CD8-positive, alpha-beta memory T cell (primary cell): ENCODE measurements at places on chromosomes 13 and 19. TPM values are rescaled to one million over a fixed set of nuclear protein-coding genes. Genes with fewer than 3 reads are reported as not detected.

DNA sequence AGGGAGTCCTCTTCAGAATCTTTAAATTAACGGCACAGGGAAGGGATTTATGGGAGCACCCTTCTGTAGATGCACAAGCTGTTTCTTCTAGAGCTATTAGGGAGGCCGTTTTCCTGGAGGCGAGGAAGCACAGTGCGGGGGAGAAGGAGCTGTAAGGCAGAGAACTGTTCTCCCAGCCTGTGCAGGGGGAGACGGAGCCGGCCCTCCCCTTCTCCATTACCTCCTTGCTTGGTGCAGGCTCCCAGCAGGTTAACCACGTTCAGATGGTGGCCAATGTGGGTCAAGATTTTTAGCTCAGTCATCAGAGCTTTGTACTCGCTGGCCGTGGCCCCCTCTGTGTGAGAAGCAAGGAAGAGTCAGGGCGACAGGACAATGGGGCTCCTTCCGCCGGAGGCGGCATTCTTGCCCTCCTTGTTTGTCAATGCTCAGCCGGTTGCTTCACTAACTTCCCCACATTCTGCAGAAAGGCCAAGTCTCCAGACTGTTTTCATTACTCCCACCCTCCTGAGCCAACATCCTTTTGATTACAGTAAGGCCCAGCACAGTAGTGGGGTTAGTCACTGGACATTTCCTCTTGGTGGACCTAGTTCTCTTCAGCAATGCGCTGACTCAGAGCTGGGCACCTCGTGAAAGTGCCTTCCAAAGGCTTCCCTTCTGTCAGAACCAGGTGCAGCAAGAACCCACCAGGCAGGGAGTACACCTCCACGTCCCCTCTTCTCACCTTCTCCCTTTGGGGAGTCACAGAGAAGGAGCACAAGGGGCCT is 165.4 kb downstream of the FLT1 start:
- DNase-seq = no peak

GRCh38 chr19:1073956-1074517 is 7.1 kb downstream of the ARHGAP45 start:
- peak; percentile 61 for DNase-seq

DNA sequence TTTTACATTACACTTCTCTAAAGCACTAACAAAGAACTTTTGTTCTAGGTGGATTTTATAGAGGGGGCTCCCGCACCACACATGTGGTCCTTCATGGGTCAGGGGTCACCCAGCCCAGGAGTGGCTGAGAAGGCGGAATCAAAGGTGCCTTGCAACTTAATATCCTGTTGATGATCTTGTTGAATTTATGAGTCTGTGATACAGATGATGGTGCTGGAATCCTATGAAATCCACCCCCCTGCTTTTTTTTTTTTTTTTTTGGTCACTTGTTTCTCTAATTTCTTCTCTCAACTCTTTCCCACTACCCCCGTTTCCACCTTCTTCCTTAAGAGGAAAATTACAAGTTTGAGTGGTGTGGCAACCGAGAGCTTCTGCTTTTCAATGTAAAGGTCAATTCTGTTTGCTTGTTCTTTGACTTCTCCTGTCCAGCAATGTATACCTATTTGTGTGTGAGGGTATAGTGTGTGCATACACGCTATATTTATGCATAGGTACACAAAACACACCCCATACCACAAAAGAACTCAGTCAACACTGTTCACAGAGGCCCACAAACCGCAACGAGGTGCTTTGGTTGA is 4.2 kb upstream of the ZIC2 start:
- DNase-seq = no peak

The RCBTB2 gene
- 5.4 TPM for total RNA-seq

- DNase-seq = no peak
Observed at GRCh38 chr19:46489445-46490272, 6.0 kb downstream of the PNMA8B start.

The FFAR2 gene
- not detected for total RNA-seq

DNA sequence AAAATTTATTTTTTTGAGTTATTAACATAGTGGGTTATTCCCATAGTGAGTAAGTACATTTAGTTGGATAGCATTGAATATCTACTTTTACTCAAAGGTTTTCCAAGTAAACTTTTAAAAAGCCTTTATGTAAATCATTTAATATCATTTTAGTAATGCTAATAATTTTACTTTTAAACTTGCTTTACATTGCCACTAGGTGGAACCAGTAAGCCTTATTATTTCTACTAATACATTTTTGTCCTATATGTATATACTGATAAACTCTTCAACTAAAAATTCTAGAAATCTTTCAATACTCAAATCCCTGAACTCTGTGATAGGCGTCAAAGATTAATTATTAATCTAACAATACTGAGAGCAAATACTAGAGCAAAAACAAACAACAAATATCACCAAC is 1709.2 kb upstream of the PCDH20 start:
- no peak for DNase-seq

- DNase-seq = no peak
Observed at GRCh38 chr19:5172859-5173630, 167.6 kb downstream of the PTPRS start.

DNA sequence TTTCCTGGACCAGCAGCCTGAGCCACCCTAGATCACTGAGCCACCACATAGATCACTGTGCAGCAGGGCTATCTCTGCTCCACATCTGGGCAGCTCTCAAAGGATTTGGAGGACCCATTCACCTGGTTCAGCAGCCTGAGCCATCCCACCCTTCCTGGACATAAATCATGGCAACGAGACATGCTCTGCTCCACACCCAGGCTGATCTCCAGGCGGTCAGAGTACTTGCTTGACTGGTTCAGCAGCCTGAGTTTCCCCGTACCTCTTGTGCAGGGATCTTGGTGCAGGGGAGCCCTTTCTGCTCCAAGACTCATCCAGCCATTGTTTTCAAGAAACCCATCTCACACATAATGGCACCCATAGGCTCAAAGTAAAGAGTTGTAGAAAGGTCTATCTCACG is 195.3 kb downstream of the LIG4 start:
- no peak for DNase-seq

- no peak for DNase-seq
Observed at GRCh38 chr13:36395280-36395679, 37.0 kb upstream of the CCNA1 start.

The OR7C1 gene
- total RNA-seq = not detected

GRCh38 chr19:17686023-17686521 is 2.1 kb downstream of the UNC13A start:
- DNase-seq = no peak

- no peak for DNase-seq
Observed at GRCh38 chr19:556611-557382, 12.9 kb downstream of the GZMM start.

The RFPL4A gene
- total RNA-seq = not detected

GRCh38 chr13:51590971-51591627 is 6.8 kb downstream of the WDFY2 start:
- no peak for DNase-seq

GRCh38 chr19:15404780-15405211 is 14.0 kb downstream of the AKAP8L start:
- DNase-seq = no peak

- no peak for DNase-seq
Observed at GRCh38 chr13:94351292-94351990, 128.0 kb downstream of the DCT start.

The ZNF66 gene
- 7.4 TPM for total RNA-seq

- DNase-seq = no peak
Observed at GRCh38 chr13:36154567-36155291, 23.5 kb upstream of the DCLK1 start.

DNA sequence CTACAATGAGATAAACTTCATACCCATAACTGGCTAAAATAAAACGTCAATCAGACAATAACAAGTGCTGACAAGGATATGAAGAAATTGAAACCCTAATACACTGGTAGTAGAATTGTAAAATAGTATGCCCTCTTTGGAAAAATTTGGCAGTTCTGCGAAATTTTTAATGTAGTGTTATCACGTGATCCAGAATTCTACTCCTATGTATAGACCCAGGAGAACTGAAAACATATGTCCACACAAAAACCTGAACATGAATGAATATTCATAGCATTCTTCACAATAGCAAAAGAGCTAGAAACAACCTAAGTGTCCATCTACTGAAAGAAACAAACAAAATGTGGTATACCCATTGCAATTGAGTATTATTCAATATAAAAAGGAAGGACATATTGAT is 14.2 kb upstream of the MYO16 start:
- DNase-seq = no peak

GRCh38 chr19:33161201-33161600 is 29.3 kb downstream of the WDR88 start:
- no peak for DNase-seq

- DNase-seq = no peak
Observed at GRCh38 chr13:85371254-85371653, 428.0 kb downstream of the SLITRK6 start.

DNA sequence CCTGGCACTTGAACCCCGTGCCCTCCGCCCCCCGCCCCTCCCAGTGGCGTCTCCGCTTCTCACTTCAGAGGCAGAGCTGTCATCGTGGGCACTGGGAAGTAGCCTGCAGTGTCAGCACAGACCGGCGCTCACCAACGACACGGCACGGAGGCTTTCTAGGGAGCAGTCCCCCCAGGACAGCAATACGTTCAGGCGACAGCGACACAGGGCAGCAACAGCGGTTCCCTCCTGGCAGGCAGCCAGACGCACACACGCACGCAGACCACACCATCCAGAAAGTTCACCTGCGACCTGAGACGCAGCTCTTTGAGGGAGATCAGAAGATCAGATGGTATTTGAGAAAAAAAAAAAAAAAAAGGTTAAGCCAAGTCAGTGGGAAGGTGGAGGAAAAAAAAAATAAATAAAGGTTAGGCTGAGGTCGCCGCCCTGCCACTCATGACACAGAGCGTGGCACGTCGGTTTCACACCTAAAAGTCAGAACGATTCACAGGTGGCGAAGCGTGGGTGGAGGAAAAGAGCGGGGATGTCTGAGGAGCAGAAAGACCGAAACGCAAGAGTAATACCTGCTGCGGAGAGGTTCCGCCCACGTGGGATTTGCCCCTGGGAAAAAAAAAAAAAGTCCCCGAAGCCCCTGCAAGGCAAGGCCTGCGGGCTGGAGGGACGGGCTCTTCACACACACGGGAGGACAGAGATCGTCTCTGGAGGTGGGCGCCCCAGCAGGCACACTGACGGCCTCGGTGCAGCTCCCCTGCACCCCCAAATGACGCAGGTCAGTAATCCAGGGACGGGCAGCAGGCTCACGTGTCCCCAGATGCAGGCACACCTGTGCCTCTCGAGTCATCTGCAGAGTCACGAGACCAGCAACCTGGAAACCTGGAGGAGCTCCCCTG is 94.5 kb downstream of the GNG7 start:
- peak; percentile 91 for DNase-seq

DNA sequence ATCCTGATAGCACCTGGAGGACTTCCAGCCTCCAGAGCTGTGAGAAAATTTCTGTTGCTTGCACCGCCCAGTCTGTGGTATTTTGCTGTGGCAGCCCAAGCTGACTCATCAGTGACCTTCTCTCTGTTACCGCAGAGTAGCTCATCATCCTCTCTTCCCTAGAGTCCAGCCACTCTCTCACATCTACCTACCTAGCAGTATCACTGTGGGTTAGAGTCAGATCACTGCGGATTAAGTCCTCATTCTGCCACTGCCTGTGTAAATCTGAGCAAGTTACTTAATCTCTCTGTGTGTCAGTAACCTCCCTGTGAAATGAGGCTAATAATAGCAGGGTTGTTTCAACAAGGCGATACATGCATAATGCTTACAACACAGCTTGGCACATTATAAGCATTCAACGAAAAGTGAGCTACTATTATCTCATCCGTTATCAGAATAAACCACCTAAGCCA is 40.3 kb upstream of the USPL1 start:
- peak; percentile 22 for DNase-seq

DNA sequence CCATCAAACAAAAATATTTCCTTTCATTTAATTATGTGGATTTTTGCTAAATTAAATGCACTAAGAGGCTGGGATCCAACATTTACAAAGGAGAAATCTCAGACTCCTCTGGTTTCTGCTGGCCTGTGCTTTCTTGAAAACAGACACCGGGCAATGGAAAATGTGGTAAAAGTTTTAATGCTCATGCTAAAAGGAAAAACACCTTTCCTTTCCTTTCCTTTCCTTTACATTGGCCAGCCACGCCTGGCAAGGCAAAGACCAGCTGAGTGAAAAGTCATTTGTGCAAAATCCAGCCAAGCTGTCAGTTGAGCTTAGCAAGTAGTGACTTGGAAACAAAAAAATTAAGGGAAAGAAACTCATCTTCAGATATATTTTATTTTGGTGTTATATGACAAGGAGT is 240.3 kb downstream of the LACC1 start:
- no peak for DNase-seq

The PBX4 gene
- 15.0 TPM for total RNA-seq

- no peak for DNase-seq
Observed at GRCh38 chr13:28045861-28046260, 54.5 kb downstream of the FLT3 start.

GRCh38 chr13:104086759-104087158 is 1020.5 kb upstream of the SLC10A2 start:
- DNase-seq = no peak

DNA sequence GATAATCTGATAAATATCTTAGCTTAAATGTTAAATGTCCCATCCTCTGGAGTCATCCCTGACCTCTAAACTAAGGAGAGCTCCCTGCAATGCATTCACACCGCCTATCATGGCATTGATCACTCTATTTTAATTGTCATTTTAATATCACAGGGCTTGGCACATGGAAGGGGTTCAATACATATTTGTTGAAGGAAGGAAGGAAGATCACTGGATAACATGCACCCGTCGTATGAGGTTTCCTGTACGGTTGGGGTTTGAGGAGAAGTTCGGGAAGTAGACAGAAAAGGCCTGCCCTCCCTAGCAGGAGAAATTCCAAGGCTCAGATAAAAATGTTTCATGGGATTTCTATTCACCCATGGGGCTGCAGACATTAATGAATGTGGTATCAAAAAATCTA is 102.0 kb downstream of the MBNL2 start:
- no peak for DNase-seq
